ENCODE measurements at places on chromosomes 2 and 18.

DNA sequence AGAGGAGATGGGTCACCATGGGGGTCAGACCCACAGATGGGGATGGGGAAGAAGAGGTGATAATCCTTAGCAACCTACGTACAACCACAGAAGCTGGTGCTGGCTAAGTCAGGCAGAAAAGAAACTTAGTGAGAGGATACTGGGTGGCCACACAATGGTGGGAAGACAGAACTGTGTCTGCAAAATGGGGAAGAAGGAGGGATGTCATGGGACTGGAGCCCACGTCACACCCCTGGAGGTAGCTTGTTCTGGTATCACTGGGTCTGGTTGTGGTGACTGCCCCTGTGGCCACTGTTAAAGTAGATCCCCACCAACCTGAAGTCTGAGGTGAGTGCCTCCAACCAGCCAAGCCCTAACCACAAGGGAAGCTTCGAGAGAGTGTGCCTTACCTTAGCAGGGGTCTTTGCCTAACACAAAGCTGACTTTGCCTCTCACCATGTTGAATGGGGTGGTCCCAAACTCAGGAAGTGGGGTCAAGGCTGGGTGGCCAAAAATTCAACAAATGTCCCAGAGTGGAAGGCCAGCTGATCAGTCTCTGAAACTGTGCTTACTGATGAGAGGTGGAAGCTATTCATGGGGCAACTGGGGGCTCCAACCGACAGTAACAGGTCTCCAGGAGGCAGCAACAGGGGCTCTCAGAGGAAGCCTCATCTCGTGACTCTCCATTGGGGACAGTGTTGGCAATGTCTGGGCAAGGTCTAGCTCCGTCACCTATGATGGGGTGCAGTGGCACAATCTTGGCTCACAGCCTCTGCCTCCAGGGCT, 64.8 kb upstream of the SLC1A4 start:
- no peak for DNase-seq

DNA sequence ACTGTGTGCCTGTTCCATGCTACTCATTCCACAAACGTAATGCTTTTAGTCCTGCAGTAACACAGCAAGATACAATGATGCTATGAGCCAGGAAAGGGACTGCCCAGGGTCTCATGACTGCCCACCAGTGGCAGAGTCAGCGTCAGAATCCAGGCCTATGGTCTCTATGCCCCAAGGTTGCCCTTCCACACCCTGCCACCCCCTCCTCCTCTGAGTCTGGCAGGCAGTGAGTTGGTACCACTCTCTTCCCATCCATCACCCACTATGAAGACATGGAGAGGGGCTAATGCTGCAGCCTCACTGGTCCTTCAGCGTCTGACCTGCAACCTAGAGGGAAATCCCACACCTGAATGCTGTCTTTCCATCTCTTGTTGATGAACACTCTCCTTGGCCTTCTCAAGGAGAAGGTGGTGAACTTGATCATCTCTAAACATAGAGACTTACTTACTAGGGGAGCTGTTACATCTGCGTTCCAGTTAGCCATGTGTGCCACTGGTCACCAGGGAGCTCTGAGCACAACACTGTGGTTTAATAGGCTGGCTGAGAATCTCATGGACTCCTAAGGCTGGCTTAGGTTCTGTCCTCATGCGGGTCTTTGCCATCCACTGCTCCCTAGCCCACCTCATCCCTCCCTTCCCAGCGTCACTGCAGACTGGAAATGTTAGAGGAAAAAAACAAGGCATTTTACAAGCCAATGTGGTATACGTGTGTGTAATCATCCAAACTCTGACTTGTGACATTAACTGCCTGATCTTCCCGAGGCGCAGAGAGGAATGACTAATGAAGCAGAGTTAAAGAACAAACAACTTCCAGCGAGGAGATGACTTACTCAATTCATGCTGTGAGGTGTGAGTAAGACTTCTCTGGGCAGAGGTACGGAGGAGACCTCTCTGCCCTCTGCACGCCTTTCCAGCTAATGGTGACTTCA, 28.8 kb downstream of the STEAP3 start:
- DNase-seq = no peak

GRCh38 chr2:68352651-68353391, 12.3 kb upstream of the PLEK start:
- DNase-seq = no peak

DNA sequence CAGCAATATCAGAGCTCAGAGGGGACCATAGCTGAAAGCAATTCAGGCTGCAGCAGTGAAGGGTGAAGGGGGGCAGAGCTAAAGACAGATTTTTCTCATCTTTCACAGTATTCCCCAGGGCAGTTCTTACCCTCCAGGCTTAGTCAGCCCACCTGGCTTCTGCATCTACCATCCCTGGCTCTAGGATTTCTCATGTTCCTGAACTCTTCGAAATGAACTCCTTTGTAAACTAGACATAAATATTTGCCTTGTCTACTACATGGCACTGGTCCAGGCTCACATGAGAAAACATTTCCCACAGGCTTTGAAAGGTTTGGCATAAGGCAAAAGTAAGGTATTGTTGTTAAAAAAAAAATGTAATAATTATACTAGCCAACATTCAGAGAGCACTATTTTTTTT, 23.6 kb upstream of the NEB start:
- DNase-seq = no peak

- DNase-seq = no peak
Observed at GRCh38 chr2:3557639-3558204, 411 bp downstream of the RNASEH1 start.

- no peak for DNase-seq
Observed at GRCh38 chr2:1340141-1340512, 73.1 kb upstream of the TPO start.

DNA sequence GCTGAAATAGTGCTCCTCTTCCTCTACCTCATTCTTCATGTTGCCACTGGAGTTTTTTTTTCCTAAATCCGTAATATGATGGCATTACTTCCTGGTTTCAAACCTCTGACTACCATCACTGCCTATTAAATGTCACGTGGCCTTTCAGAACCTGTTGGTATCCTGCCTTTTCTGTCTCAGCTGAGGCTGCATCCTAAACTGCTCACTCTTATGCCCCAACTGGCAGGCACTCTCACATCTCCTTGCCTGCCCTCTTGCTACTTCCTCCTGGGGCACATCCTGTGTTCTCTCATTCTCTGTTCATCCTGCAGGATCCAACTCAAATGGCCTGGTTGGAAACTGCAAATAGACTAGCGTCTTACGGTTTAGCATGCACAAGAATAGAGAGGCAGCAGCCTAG, 468.1 kb upstream of the FANCL start:
- no peak for DNase-seq

- no peak for DNase-seq
Observed at GRCh38 chr2:237723602-237724001, 75.0 kb upstream of the RBM44 start.

GRCh38 chr2:34093790-34094189, 494.7 kb upstream of the FAM98A start:
- no peak for DNase-seq

DNA sequence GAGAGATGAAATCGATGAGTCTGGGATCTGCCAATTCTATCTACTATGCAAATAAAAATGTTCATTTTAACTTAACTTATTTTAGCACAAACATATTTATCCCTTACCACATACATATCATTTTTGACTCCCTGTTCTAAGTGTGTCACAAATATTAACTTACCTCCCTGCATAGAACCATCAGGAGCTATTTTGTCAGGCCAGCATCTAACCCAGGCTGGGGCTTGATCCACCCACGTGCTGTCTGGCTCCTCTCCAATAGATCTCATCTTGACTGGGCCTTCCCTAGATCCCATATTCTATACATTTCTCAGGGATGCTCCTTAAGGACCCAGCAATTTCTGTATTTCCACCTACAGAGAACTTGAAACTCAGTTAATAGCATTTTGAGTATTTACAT, 20.9 kb downstream of the NTSR2 start:
- no peak for DNase-seq

DNA sequence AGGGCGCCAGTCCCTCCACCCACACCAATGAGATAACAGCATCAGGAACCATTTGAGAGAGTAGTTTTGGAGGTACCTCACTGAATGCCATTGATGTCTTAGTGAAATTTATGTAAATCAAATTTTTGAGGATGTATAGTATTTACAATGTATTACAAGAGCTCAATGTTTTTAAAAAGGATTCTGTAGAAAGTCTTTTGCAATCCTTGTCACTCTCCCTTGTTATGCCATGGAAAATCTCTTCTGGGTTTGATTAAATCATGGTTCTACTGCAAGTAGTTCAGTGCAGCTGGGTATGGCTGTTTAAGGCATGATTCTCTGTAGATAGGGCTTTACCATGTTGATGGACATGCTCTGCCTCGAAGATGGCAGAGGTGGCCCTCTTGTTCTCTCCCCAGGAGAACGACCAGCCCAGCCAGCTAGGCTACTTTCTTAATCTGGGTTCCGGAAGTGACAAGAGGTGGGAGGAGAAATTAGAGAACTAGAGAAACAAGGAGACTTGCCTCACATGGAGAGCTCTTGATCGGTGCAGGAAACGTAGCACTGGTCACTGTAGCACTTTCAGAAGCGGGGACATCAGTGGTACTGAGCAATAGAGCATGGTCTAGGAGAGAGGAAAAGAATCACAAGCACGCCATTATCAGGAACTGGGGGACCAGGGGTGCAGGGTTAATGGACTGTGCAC, 202.7 kb downstream of the CLIP4 start:
- no peak for DNase-seq

DNA sequence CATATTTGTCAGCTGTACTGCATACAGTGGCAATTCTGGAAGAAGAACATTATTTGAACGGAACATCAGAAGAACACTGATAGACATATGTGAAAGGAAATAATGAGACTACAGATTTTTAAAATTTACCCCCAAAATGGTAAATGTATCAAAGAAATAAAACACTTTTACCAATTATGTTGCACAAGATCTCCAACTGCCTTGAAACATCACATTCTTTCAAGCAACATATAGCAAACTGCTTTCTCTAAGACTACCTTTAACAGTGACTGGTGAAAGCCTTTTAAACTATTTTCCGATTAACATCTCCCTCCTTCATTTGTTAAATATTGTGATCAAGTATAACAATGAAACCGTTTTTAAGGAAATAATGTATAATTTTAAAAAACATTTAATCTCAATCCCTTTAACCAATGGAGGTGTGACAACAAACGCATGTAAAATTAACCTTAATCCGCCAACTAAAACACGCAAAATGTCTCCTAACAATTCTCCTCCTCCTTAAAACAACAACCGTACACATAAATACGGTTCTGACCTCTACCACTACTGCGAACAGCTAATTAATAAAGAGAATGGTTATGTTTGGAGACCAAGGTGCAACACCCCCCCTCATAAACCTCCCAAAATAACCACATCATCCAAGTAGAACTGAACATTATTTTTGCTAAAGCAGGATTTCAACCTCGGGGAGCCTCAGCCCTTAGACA, 2.4 kb downstream of the FBXO11 start:
- DNase-seq = no peak

- no peak for DNase-seq
Observed at GRCh38 chr2:44459739-44460138, 98.0 kb downstream of the CAMKMT start.

DNA sequence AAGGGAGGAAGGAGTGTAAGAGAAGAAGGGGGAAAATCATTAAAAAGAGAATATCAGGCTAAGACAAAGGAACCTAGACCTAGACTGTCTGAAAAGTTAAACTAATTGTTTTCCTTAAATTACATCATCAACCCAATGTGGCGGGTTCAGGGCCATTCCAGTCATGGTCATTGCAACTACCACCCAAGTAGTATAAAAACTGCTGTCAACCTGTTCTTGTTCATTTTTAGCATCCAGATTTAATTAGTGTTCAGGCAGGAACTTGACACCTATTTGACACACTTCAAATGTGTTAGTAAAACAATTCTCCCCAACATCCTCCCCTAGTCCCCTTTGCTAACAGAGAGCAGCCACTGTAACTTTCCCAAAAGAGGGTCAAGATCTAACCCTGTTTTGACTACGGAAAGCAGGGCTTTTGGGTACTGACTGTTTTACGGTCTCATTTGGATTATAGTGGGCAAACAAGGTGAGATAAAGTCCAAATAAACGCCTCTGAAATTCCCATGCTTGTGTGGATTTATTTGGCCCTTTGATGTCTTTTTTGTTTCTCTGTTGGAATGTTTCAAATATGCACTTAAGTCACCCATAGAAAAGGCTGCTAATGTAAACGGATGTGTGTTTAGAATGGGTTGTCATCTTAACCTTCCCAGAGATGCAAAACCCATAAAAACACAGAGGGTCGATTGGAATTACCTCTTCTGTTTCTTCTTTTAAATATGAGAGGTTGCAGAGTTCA, 19.3 kb upstream of the TANC1 start:
- no peak for DNase-seq

GRCh38 chr18:33751613-33752221, 173.7 kb downstream of the ASXL3 start:
- no peak for DNase-seq

DNA sequence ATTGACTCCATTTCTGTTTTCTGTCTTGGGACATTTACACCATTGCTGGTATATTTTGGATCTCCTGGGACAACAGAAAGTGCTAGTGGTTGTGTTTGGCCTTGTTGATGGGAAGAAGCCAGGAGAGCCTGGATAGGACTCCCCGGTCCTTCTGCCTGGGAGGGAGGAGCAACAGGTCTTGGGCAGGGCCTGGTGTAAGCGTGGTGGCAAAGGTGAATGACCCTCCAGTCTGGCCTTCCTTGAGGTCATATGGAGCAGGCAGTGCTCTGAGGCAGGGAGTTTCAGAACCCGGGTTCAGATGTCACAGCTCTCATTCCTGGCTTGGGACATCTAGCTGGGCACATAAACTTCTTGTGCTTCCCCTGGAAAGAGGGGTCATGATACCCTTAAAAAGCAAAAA, 56.0 kb upstream of the RBM44 start:
- DNase-seq = no peak

- no peak for DNase-seq
Observed at GRCh38 chr18:12933327-12933726, 14.5 kb upstream of the SEH1L start.

DNA sequence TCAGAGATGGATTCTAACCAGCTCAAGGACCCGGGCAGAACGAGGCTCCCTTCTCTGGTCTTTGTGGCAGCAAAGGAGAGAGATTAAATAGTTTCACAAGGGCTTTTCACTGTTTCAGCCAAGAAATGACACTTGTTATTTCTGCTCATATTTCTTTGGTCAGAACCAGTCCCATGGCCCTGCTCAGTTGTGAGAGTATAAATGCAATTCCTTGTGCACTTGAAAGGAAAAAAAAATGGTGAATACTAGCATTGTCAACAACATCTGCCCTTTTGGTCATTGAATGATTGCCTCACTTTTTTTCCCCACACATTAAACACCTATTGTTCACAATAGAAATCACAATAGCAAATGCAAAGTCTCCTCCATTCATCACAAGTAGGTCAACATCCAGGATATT, 104.4 kb downstream of the RDH14 start:
- no peak for DNase-seq

- no peak for DNase-seq
Observed at GRCh38 chr2:165007161-165007744, 51.9 kb upstream of the SLC38A11 start.

- no peak for DNase-seq
Observed at GRCh38 chr2:22209545-22209944, 1085.8 kb downstream of the TDRD15 start.

DNA sequence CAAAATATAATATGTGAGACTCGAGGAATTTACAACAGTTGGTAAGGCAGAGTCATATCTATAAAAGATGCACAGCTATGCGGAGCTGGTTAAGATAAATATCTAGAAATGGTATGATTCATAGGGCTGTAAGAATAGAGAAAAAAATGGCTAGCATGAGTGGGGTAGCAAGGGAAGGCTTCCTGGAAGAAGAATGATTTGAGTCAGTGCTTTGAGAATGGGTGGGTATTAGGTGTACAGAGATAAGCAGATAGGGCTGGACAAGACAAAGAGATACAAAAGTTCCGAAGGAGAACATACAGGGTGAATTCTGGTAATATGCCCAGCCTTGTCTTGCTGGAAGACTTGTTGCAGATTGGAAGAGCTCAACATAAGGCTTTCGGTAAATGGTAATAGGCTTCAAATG, 291.5 kb upstream of the CCDC68 start:
- DNase-seq = no peak
